ENCODE measurements at places on chromosomes 1 and 21.
A peak's percentile ranks its signal among the peaks of the same experiment; 100 is the strongest.

- peak; percentile 31 for DNase-seq
Observed at GRCh38 chr1:32786856-32787255, 30.3 kb downstream of the YARS1 start.

- no peak for DNase-seq
Observed at GRCh38 chr21:17414766-17415165, 98.1 kb upstream of the CXADR start.

GRCh38 chr1:230636575-230637148 is 5.6 kb upstream of the COG2 start:
- no peak for DNase-seq

- no peak for DNase-seq
Observed at GRCh38 chr1:81226603-81226928, 574.2 kb upstream of the ADGRL2 start.

- DNase-seq = no peak
Observed at GRCh38 chr1:112265931-112266330, 130.1 kb upstream of the CTTNBP2NL start.

Measured in SW 1271 (cell line).